ENCODE measurements at places on chromosomes 2 and 18. TPM values are rescaled to one million over a fixed set of nuclear protein-coding genes. Genes with fewer than 3 reads are reported as not detected.

The EPG5 gene
- total RNA-seq = 29.0 TPM

The DPP4 gene
- 18.3 TPM for total RNA-seq

DNA sequence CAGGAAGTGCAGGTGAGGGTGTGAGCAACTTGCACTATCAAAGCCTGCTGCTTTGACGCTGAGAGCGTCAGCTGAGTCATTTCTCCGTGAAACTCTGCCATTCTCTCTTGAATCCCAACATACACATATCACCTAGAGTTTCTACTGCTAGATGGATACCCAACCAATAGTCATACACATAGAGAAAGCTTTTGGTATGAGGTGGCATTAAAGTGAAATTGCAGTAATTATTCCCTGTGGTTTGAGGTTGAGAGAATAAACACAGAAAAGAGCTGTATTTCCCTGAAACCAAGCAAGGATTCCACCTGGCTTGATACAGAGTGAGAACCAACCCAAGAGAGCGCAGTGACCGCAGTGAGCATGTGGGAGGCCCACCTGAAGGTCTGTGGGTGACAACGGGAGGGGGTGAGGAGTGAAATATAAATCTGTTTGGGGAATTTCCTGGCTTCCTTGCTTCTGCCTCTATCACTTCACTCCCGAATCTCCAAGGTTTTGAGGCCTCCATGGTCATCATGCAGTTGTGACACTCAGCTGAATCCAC is 28.8 kb upstream of the TMEM18 start:
- no peak for DNase-seq

- no peak for DNase-seq
Measured at GRCh38 chr2:153394247-153394646, 84.3 kb downstream of the RPRM start.

GRCh38 chr18:49934457-49934856 is 121.1 kb upstream of the ACAA2 start:
- no peak for DNase-seq

GRCh38 chr2:3145471-3146021 is 232.1 kb downstream of the EIPR1 start:
- no peak for DNase-seq

DNA sequence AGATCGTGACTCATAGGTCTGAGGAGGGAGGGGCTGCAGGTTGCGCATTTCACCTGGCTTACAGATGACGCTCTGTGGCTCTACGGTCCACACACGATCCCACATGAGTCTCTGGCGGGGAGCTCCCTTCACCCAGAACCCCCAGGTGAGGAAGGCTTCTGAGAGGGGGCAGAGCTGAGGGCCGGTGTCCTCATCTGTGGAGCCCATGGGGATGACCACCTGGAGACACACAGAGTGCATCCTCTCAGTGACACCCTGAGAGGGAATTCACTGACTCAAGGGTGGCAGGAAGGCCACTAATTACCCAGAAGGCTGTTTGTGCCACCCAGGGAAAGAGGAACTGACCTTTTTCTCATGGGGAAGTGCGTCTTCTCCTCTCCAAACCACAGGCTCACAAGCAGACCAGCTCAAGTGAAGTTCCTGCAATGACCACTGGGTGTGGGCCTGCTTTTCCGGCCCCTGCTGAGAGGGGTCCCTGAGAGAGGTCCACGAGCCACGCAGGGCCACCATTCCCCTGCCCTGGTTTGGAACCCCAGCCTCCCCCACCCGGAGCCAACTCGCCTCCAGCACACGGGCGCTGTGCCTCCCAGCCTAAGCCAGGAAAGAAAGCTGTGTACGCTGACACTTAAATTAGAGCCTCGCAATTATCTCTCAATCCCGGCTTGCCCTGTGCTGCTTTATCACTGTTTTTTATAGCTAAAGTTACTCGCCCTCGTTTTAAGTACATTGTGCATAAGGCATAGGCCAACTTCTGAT is 114.1 kb downstream of the BCL11A start:
- peak; percentile 63 for DNase-seq

DNA sequence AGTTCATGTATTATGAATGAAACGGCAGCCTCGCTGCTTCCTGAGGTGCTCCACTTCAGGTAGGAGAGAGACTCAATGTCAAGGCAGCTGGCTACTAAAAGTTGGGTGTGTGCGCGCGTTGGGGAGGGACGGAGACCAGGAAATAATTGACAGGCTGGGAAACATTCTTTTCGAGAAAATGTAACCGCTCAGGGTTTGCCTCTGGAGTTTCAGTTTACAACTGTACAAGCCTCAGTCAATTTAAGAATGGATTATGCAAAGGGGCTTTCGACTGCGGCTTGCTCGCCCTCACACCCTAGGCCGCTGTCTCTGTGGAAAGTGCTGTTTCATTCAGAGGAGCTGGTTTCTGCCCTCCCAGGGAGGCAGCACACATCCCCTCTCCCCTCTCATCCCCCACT is 4.4 kb upstream of the SPRED2 start:
- no peak for DNase-seq

DNA sequence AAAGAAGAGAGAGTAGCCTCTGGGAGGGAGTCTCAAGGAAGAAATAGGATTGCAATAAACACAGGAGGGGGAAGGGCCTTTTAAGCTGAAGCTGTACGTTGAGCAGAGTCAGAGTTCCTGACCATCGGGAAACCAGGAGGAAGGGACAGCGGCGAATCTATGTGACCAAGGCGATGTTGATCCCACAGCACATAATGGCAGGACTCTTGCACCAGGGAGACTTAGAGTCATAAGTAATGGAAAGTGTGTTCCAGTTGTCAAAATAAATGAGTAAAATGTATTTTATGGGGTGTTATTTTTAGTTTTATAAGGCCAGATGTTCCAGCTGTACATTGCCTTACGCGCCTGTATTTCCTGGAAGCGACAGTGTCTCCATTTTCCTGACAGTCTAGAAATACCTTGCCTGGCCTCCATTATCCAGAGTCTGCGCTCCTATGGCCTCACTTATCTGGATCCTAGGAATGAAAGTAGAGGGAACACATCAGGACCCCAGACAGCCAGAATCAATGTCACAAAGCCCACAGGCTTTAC is 152.8 kb upstream of the COPS8 start:
- DNase-seq = no peak

DNA sequence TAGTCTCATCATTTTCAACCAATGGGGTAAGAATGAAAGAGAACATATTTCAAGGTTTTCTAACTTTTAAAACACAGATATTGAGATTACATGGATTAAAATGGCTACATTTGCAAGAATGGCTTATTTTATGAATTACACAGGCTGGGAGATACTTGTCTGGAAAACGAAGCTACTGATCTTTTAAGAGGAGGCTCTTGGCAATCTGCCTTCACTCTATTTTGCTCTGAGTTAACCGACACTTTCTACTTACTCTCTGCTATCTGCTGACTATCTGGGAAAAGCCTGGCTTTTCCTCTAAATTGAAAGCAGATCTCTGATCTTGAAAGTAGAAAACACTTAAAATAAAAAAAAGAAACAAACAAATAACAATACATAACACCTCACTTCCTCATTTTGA is 325.4 kb upstream of the LINC00305 start:
- no peak for DNase-seq

GRCh38 chr2:71339685-71340084 is 8.1 kb downstream of the ZNF638 start:
- DNase-seq = no peak
